ENCODE measurements at places on chromosomes 2 and 18.

DNA sequence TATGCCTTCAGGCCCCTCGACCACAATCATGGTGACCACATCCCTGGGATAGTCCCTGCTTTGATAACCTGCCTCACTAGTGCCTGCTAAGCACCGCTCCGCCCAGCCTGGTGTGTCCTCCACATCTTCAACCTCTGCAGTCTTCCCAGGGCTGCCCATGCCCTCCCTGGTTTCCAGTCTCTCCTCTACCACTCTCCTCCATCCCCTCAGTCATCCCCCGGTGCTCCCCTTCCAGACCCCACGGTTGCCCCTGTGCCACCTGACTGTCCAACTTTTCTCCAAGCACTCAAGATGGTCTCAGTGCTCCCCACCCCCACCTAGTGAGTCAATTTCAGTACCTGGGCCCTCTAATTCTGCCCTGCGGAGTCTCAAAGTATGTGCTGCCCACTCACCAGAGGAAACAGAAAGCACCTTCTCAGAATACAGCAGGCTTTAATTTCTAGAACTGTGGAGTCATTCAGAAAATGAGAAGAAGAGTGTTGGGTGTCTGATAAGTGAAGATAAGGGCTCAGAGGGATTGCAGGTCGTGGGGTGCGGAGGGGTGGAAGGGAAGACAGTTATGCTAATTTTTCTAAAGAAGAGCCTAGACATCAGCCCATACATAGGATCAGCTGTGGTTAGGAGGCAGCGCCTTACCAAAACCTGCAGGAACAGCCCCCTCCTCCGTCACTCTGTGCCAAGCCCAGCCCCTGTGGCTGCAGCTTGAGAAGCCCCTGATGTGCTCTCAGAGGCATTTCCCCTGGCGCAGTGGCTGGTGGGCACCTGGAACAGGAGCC lies 53.6 kb upstream of the CAB39 start:
- peak; percentile 49 for DNase-seq

GRCh38 chr18:70380915-70381896 lies 92.4 kb downstream of the SOCS6 start:
- no peak for DNase-seq

- DNase-seq, result no peak
These were observed 162.0 kb downstream of the SLC4A3 start for GRCh38 chr2:219789476-219789875.

DNA sequence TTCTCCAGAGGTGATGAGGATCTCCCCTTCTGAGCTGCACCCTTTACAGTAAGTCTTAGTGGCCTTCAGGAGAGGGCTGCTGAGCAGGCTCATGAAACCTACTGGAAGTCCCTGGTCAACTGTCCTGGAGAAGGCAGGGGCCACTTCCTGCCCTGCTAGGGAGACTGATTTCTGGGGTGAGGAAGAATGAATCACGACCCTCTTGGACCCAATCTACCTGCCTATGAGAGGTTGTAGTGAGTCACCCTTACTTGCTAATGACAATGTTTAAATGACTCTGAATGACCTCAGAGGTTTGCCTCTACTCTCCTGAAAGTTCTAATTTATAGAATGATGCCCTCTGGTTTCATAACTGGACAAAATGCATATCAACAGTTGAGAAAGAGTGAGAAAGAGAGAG lies 79.4 kb upstream of the FAM136A start:
- no peak for DNase-seq

GRCh38 chr2:187554011-187554703 lies at the start of gene TFPI:
TFPI (minus strand) TSS chr2:187554435; CDS start chr2:187503768, 50,667 bp downstream.
- DNase-seq, result no peak

DNA sequence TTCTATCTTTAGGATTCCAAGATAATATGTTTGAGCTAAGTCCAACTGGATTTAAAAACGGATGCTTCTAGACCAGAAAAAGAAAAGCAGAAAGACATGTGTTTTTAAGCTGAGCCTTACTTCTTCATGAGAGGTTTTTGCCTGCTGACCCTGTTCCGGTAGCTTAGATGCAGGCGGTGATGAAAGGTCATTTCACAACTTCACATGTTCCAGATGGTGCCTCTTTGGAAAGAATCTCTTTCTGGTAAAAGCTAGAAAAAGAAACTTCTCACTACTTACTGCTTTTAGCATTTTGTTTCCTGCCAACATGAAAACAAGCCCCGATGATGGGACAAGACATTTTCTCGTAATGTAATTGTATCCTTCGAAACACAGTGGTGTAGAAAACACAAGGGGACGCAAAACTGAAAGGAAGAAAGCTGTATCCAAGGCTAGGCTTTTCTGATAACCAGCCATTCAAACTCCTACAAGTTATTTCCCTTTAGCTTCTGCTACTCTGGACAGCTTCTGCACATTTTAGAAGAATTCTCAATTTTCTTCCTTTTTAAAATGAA lies 407.3 kb upstream of the LYPD1 start:
- no peak for DNase-seq

- DNase-seq, result no peak
These were observed 421.2 kb downstream of the TMEM182 start for GRCh38 chr2:103183061-103183460.

- DNase-seq, result peak; percentile 29
These were observed 77.3 kb upstream of the UPP2 start for GRCh38 chr2:158024288-158024898.
